Urothelium cell line (cell line): ENCODE measurements at places on chromosomes 5 and 9.

GRCh38 chr9:20604562-20604961 is 17.7 kb downstream of the MLLT3 start:
- no peak for DNase-seq

- no peak for DNase-seq
Observed at GRCh38 chr9:80560976-80561375, 989.2 kb downstream of the TLE4 start.

GRCh38 chr9:11471321-11471720 is 858.5 kb upstream of the PTPRD start:
- no peak for DNase-seq

DNA sequence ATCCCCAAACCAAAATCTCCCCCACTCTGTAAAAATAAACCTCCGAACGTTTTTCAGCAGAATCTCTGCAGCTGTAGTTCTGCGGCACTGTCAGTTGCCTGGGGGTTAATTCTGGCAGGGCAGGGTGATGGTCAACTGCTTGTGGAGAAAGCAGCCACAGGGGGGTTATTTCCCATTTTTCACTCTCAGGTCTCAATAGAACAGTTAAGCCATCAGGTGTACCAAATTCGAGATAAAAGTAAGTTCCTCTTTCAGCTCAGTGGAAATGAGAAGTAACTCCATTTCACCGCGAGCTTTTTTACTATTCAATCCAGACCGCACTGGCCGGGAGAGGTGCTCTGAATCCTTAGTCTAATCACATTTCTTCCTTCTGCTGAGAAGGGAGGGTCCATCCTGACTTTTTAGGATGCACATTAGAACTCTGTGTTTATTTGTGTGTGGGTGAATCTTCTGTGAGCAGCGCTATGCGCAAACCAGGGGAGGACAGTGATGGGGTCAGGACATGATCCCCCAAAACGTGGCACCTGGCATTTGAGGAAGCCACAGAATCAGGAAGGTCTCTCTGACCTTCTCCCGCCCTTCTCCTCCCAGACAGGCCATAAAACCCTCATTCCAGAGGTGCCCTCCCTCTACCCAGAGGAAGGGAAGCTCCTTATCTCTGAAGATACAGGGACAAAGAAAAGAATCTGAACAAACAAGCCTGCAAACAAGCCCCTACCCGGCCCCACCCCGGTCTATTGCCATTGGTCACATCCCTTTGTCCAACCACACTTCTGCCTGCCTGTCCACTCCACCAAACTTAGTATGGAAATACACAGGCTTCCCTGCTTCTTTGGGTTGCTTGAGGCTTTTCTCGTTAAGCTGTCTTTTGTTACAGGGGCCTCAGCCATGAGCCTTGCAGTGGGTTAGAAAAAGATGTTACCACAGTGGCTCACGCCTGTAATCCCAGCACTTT is 229.0 kb downstream of the ROR2 start:
- no peak for DNase-seq

GRCh38 chr5:140553657-140554056 is 3.6 kb downstream of the SRA1 start:
- DNase-seq: no peak

GRCh38 chr5:146965761-146966659 is 87.5 kb upstream of the PPP2R2B start:
- peak; percentile 67 for DNase-seq

DNA sequence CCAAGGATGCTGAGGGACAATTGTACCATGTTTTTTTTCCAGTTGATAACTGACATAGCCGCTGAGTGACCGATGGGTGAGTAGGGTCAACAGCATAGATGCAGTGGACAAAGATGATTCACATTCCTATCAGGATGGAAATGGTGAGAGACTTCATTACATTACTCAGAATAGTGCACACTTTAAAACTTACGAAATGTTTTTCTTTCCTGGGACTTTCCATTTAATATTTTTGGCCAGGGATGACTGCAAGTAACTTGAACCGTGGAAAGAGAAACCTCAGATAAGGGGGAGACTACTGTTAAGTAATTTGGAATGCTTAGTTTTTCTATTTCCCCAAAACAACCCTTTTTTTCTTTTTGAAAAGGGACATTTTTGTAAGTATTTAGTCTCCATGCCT is 3.0 kb upstream of the TUSC1 start:
- DNase-seq: no peak

DNA sequence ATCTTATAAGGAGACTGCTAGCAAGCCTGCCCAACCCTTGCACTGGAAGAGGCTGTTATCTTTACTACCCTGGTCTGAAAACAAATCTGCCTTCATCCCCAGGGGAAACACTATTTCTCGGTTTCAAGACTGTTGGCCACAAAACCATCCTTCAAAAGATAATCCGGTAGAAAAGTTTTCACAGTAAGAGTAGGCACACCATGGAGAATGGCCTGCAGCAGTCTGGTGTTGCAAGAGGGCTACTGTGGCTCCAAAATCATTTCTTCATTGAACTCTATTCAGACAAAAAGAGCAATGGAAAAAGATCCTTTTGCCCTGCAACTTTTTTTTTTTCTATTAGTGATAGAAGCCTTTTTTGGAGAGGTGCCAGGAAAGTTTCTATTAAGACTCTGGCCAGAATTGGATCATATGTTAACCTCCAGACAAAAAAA is 163.9 kb downstream of the ARHGEF28 start:
- DNase-seq: no peak

DNA sequence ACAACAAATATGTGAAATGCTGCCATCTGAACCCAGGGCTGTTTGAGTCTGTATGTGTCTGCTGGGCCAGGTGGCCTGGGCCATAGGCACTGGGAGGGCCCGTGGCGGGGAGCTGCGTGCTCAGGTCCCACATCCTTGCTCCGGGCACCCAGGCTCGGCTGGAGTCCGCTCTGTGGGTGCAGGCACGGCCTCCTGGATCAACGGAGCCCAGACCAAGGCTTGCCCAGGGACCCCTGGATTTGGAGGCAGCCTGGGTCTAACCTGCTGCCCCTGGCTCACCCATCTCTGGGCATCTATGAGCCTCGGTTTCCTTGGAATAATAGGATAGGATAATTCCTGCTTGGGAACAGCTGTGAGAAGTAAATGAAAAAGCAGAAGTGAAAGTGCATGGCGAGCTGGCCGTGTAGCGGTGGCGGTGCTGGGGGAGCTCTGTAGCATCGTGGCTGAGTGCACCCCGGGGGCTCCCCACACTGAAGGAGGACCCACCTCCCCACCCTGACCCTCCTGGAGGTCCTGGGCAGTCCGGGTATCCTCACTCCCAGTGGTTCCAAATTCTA is 1.2 kb downstream of the CDHR2 start:
- DNase-seq: no peak

- DNase-seq: no peak
Observed at GRCh38 chr9:70988551-70988950, 132.9 kb downstream of the TRPM3 start.

- DNase-seq: no peak
Observed at GRCh38 chr5:71482132-71482531, 26.7 kb downstream of the BDP1 start.

GRCh38 chr5:65125591-65126541 is 355.9 kb downstream of the ADAMTS6 start:
- no peak for DNase-seq

GRCh38 chr5:157248821-157249470 is 17.0 kb upstream of the CYFIP2 start:
- no peak for DNase-seq

- DNase-seq: peak; percentile 24
Observed at GRCh38 chr5:14945450-14945849, 73.9 kb upstream of the ANKH start.

DNA sequence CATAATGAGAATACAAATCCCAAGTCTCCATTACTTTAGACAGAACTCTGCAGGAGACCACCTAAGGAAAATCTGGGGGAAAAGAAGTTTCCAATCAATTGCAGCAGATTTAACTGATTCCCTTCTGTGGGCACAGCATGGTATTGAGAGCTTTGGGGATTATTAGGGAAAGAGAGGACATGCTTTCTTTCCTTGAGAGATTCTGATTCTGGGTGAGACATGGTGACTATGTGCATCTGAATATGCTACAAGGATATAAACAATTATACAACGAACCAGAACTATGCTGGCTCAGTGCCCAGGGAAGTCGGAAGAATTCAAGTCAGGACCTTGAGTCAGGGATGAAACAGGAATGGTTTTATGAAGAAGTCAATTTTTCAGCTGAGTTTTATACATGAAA is 183.7 kb downstream of the PDE4D start:
- no peak for DNase-seq

GRCh38 chr5:144429905-144430304 is 259.2 kb downstream of the KCTD16 start:
- no peak for DNase-seq

DNA sequence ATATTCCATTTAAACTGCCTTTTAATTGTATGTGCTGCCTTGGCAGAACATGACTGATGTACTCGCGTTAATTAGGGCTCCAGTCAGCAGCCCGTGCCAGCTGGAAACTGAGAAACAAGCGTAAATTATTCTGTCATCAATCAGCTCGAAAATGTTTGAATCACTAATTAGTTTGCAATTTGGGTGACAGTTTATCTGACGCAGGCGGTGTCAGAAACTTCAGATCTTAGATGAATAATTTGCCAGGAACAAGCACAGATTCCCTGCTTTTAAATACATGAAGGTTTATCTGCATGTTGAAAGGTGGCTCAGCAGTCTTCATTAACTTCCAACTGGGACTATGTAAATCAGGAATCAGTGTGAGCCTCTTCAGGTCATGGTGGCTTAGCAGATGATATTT is 176.0 kb upstream of the TLE4 start:
- DNase-seq: no peak

GRCh38 chr9:75239176-75239575 is 150.9 kb downstream of the OSTF1 start:
- peak; percentile 24 for DNase-seq

GRCh38 chr9:2595973-2596372 is 25.6 kb upstream of the VLDLR start:
- no peak for DNase-seq

- DNase-seq: no peak
Observed at GRCh38 chr5:74950836-74951515, 84.8 kb upstream of the FAM169A start.

DNA sequence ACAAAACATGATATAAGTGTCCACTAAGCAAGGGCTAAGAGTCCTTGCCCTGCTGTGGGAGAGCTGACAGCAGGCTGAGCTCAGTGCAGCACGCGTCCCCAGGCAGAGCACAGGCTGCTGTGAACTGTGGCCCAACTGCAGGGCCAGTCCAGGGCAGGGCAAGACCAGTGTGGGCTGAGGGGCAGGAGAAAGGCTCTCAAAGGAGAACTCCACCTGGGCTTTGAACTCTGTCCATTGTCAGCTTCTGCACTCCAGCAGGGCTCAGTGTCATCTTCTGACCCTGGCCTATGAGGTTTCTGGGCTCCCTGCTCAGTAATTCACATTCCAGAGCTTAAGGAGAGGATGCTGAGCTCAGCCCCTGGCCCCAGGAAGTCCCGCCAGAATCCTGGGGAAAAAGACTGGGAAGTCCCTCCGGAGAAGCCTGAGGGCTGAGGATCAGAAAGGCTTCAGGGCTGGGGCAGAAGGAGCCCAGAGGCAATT is 37.4 kb downstream of the LHFPL2 start:
- DNase-seq: no peak

DNA sequence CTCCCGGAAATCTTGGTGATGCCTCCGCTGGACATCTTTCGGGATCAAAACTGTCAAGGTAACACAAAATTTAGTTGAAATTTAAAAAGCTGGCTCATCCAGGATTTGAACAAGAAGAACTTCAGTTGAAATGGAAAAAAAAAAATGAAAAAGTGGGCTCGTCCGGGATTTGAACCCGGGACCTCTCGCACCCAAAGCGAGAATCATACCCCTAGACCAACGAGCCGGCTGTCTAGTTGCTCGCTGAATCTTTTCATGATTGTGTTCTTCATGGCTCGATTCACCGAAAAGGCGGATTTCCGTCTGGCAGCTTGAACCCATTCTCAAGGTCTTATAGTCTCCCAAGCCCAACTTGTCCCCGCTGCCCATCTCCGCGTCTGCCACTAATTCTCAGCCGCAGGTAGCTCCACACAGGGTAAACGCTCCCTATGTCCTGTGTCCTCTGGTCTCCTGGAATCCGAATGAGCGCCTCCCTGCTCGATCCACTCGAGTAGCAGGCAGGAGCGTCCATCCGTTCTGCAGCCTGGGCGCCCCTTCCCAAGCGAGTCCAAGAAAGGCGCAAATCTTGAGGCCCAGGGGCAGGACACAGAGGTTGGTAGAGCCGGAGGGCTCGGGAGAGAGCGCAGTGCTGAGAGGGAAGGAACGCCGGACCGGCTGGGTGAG is 16.2 kb downstream of the TRIM7 start:
- DNase-seq: peak; percentile 46

DNA sequence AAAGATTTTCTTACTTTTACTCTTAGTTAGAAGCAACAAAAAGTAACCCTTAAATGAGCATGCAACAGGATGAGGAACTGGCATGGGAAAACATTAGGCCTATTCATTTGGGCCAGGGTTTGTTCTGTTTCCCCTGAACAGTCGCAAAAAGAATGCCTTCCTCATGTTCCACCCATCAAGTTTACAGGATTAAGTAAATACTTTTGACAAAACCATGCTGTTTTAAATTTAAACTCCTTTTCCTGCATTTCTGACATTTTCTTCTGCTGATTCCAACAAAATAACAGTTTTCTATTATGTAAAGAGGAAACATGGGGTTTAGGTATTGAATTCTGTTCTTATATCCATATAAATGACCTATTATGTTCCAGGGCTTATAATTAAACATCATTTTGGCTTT is 236.6 kb upstream of the ACTBL2 start:
- no peak for DNase-seq

GRCh38 chr5:78716206-78716605 is 67.6 kb upstream of the LHFPL2 start:
- no peak for DNase-seq

- no peak for DNase-seq
Observed at GRCh38 chr5:68305223-68305870, 89.8 kb downstream of the PIK3R1 start.

DNA sequence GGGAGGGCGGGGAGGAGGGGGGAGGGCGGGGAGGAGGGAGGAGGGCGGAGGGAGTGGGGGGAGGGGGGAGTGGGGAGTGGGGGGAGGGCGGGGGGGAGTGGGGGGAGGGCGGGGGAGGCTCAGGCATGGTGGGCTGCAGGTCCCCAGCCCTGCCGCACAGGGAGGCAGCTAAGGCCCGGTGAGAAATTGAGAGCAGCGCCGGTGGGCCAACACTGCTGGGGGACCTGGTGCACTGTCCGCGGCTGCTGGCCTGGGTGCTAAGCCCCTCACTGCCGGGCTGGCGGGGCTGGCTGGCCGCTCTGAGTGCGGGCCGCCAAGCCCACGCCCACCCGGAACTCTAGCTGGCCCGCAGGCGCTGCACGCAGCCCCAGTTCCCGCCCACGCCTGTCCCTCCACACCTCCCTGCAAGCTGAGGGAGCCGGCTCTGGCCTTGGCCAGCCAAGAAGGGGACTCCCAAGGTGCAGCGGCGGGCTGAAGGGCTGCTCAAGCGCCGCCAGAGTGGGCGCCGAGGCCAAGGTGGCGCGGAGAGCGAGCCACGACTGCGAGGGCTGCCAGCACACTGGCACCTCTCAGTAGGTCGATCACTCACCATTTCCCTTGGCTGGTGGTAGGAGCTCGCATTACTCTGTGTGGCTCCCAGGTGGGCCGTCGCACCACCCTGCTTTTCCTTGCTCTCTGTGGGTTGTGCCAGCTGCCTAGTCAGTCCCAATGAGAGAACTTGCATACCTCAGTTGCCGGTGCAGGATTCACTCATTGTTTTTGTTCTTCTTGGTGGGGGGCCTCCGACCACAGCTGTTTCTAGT is 160.2 kb downstream of the CNTLN start:
- DNase-seq: no peak
